HCEC 1CT (cell line): ENCODE measurements at places on chromosomes 2 and 18.
A peak's percentile ranks its signal among the peaks of the same experiment; 100 is the strongest.

GRCh38 chr2:131590896-131591295, 63.2 kb downstream of the CCDC74A start:
- no peak for DNase-seq

- DNase-seq, result no peak
These were observed 2.7 kb upstream of the DCC start for GRCh38 chr18:52337276-52337675.

- DNase-seq, result no peak
These were observed 66.0 kb upstream of the ST3GAL5 start for GRCh38 chr2:85954590-85955458.

DNA sequence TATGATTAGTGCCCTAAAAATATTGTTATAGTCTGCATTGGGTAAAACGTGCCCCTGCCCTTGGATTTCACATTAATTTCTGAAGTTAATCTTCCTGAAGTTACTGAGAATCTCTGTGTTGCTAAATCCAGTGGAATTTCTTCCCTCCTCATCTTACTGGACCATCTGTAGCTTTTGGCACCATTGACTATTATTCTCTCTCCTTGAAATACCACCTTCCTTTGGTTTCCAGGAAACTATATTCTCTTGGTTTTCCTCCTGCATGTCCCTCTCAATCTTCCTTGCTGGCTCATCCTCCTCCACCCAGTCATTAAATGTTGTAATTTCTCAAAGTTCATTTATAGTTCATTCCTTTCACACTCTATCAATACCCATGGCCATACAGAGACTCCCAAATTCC, 110.6 kb upstream of the SLC35G4 start:
- DNase-seq, result no peak

DNA sequence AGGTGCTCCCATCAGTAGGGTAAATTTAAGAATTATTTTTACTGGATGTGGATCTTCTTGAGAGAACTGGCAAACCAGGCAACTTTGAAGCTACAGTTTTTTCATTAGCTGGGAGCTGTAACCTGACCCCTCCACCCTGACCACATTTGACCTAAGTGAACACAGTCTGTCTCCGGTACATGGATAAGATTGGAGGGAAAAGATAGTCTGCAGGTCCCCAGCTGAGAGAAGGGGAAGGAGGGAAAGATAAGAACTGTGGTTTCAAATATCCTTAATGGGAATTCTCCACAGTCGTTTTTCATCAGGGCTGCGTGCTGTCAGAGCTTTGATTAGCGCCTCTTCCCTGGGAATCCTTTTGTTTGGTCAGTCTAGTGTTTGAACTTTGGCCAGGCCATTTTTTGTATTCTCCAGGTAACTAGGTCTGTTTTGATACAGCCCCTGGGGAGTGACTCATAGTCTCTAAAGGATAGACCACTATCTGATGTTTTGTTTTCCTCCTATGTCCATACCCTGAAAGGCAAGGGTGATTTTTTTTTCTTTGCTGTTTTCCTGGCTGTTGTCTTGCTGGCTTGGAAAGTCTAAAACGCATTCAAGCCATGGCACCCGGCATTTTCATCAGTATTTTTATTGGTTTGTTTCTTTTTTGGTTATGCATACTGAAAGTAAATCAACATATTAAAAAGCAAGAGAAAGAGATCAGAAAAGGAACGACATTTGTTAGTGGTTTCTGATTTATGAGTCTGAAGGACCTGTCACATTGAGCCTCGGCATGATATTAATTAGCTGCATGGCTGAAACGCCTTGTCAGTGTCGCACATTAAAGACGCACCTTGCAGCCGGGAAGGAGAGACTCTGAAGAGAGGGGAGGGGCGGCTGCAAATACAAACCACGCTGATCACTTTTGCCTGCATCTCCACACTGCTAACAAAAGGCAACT, 183.4 kb upstream of the FN1 start:
- no peak for DNase-seq

GRCh38 chr2:144126302-144126701, 393.6 kb downstream of the ZEB2 start:
- no peak for DNase-seq

DNA sequence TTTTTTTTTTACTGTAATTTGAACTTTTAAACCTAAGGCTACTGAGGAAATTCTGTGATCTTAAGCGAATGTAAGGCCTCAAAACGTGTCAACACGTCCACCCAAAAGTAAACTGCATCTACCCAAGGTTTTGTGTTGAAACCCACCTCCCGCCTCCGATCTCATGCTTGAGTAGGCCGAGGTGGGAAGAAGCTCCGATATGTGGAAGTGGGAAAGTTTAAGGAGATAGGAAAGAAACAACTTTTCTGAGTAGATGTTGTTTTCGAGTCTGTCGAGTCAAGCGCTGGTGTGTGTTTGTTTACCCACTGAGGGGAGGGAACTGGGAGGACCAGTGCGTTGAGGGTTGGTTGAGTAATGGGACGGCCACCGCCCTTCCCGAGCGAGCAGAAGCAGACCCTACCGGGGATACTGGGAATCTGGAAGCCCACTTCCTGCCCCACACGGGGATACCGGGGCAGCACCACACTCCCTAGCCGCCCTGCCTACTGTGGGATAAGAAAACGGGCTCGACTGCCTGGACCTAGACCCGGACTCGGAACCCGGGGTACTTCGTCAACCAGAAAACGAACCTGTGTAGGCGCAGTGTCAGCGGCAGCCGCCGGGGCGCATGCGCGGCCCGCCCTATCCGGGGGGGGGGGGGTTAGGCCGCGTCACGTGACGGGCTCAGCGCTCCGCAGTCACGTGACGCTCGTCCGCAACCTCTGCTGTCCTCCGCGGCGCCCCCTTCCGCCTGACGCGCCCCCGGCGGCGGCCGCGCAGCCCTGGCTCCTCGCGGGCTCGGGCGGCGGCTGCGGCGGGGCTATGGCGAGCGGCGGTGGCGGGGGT, at the start of gene RETREG2:
TSS of gene RETREG2 (plus strand) at position 724 of the 825 bp plus-strand sequence. CDS start at position 802, 78 bp downstream.
- DNase-seq, result peak; percentile 89

DNA sequence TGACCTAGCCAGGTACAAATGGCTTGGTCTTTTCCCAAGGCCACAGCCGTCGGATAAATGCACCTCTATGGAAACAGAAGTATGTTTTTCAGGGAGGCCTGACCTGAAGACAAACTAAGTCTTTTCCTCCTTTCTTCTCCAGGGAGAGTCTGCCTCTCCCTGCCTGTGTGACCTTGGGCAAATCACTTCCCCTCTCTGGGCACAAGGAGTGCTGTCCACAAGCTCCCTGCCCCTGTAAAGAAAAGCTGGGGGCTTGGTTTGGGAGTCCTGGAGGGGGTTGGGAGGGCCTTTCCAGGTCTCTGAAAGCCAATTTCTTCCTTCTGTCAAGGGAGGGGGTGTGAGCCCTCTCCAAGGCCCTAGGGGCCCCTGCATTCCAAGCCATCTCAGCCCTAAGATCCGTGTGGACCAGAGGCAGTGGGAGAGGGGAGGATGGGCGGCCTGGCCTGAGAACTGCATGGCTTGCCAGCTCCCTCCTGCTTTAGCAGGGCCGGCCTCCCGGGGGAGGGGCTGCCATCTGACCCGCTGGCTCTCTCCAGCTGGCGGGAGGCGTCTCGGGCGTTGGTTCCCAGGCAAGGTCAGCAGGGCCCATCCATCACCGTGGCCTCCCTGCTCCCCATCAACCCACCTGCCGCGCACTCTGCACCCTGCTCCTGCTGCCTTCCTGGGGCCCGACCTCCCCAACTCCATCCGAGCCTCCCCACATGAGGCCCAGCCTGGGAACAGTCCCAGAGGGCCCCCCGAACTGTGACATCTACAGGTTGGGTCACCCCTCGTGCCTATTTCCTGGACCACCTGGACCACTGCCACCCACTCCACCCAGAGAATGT, 61.4 kb downstream of the SMAD7 start:
- DNase-seq, result no peak
